NCI-H1417 treated with DMSO at 0.1 percent for 48 hours (cell line): ENCODE measurements at places on chromosomes 7 and 10.

DNA sequence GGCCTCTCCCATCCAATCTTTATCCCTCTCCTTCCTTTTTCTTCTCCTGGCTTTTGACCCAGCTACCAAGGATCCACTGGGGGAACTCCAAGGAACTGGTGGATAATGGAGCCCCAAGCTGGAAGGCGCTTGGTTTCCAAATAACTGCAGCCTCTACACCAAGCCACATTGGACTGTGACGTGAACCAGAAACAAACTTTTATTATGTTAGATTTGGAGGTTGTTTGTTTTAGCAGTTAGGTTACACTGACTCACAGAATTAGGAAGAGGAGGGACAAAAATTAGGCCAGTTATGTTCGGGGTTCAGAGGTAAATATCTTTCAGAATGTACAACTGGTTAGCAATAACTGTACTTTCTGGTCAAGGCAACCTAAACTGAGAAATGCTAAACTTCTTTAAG, 21.3 kb upstream of the ANK3 start:
- no peak for DNase-seq

- no peak for DNase-seq
Measured at GRCh38 chr10:80529604-80530003, 8.1 kb upstream of the SH2D4B start.

- DNase-seq = no peak
Measured at GRCh38 chr10:30556189-30556588, 73.4 kb downstream of the LYZL2 start.

- no peak for DNase-seq
Measured at GRCh38 chr10:37534166-37534565, 323.2 kb downstream of the ZNF248 start.

DNA sequence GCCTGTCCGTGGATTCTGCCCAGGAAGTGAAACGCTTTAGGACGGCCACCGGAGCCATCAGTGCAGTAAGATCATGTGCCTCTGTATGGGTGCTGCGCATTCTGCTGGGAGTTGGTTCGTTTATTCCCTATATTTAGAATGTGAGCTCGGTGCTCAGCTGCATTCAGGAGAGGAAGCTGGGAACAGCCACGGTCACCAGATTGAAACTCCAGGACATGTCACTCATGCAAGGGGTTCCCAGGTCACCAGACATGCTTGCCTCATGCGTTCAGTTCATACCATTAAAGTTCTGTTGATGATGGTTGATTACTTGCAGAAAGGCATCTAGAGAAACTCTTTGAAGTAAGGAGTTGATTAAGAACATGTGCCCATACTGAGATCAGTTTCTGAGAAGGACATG, 78.1 kb downstream of the TRRAP start:
- DNase-seq = no peak

GRCh38 chr10:132316133-132316532, 8.4 kb upstream of the STK32C start:
- DNase-seq = no peak

- no peak for DNase-seq
Measured at GRCh38 chr7:144842377-144842851, 6.6 kb upstream of the TPK1 start.

- DNase-seq = no peak
Measured at GRCh38 chr7:151274936-151275812, 26.7 kb upstream of the SMARCD3 start.

DNA sequence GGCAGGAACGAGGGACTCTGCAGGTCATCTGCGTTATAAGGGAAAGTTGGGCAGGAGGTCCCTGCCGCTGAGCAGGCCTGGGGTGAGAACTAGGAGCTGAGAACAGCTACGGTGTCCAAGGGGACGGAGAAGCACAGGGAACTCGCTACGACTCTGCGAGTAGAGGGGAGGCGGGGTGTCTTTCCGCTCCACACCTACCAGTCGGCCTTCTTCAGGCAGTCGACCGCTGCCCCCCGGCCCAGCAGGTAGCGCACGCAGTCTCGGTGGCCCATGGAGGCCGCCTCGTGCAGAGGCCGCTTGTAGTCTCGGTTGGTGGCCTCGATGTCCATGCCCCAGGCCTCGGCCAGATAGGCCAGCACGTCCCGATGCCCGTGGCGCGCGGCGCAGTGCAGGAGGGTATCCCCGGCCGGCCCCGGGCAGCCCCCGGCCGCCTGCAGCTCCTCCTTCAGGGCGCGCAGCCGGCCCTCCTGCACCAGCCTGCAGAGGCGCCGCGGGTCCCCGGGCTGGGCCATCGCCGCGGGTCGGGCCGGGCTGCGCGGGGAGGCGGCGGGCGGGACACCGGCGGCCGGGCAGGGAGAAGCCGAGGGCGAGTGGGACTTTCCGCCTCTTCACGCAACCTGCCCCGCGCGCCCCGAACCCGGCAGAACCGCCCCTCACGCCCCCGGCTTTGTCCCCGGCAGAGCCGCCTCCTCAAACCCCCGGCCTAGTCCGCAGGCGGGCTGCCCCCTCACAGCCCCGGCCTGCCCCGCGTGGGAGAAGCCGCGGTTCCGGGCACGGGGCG, 660 bp downstream of the ANKRD16 start:
- DNase-seq = no peak

GRCh38 chr10:63630931-63631680, 109.9 kb downstream of the REEP3 start:
- no peak for DNase-seq

DNA sequence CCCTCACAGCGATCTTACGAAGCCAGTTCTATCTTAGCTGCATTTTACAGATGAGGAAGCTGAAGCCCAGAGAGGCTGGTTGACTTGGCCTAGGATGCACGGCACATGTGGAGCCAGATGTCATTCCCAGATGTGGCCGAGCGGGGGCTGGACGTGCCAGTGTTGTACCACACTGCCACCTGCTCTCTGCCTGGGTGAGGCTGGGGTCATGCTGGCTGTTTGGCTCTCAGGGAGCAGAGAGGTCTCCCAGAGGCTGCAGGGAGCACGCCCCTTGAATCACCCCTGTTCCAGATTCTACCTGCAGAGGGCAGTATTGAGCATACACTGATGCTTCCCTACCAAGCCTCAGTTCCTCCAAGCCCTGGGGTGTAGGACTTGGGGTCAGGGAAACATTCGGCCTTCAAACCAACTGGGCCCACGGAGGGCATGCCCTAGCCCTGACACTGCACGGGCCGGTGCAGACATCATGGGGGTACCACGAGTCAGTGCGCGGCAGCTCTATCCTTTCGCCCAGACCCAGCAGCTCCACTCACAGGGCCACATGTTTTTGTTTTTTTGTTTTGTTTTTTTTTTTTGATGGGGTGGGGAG, 3.8 kb upstream of the GTF2IRD1 start:
- no peak for DNase-seq

GRCh38 chr7:56105508-56105907, 768 bp downstream of the CHCHD2 start:
- peak; percentile 11 for DNase-seq

DNA sequence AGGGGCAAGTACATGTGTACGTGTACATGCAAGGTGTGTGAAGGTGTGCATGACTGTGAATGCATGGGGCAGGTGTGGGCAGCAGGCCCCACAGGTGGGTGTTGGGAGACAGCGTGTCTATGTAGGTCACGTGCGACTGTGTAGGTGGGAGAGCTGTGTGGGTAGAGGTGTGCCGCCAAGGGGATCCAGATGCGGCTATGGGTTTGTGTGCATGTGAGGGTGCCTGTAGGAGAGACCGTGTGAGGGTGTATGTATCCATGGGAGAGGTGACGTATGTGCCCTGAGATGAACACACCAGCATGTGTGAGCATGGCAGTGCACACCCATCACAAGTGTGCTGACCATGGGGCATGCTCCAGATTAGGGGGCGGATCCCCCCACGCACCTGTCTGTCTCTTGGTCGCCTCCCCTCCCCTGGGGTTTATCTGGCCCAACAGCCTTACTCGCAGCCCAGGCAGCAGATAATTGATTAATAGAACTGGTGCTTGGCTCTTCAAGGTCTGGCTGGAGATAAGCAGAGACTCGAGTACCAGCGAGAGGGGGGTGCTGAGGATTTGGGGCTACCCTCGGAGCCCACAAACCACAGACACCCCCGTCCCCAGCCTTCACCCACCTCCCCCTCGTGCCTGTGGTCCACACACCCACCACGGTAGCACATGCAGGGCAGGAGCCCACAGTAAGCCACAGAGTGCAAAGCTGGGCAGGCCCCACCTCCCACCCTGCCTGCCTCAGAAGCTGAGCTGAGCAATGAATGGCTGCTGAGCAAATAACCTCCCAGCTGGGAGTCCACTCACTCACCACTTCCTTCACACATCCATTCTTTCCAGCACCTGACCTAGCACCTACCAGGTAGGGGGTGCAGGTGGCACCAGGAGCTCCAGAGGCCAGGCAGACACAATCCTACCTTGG, 41.4 kb upstream of the ZMIZ1 start:
- DNase-seq = peak; percentile 31

GRCh38 chr7:148698397-148699023, at the start of gene CUL1:
TSS of gene CUL1 (plus strand) at chr7:148698903. CDS start at chr7:148730123, 31,220 bp downstream.
- DNase-seq = no peak

DNA sequence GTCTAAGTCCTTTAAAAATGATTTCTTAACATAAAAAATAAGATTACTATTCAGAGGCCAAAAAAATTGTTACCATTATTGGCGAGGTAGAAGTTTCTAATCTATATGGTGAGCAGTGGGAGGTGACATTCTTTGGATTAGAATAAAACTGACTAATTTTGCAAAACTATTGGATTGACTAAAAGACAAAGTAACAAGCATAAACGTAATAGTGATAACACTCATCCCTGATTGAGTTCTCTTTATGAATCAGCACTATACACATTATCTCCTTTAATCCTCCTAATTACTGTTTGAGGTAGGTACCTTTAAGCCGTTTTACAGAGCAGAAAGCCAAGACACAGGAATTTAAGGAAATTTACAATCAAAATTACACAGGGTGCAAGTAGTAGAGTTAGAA, 139.2 kb upstream of the NRP1 start:
- DNase-seq = no peak

DNA sequence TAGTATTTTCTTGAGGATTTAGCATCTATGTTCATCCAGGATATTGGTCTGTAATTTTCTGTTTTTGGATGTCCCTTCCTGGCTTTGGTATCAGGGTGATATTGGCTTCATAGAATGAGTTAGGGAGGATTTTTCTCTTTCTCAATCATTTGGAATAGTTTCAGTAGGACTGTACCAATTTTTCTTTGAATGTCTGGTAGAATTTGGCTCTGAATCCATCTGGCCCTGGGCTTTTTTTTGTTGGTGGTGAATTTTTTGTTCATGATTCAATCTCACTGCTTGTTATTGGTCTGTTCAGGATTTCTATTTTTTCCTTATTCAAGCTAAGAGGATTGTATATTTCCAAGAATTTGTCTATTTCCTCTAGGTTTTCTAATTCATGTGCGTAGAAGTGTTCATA, 192.7 kb downstream of the KIF20B start:
- no peak for DNase-seq

GRCh38 chr7:70132852-70133690, 534.8 kb downstream of the AUTS2 start:
- DNase-seq = no peak

- DNase-seq = no peak
Measured at GRCh38 chr7:21462081-21462480, 34.2 kb downstream of the SP4 start.

DNA sequence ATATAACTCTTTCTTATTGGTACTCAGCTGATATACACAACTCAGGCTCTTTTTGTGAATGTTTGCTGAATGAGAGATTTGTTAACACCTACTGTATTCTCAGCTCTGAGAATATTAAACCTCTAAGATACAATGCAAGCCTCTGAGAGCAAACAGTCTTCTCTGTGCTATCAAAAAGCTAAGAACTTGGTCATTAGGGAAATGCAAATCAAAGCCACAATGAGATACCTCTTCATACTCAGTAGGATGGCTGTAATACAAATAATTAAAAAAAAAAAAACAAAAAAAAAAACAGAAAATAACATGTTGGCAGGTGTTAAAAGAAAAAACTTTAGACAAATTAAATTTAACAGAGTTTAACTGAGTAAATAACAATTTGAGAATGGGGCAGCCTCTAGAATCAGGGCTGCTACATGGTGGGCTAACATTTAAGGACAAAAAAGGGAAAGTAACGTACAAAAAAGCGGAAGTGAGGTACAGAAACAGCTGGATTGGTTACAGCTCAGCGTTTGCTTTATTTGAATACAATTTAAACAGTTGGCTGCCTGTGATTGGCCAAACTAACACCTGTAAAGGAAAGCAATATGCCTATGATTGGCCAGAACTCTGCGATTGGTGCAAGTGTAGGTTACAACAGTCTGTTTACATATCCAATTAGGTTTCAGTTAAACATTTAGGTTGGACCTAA, 14.8 kb upstream of the MTURN start:
- DNase-seq = no peak

GRCh38 chr7:138556771-138557484, 96.9 kb downstream of the TRIM24 start:
- no peak for DNase-seq

- no peak for DNase-seq
Measured at GRCh38 chr10:62811159-62811875, 4.8 kb downstream of the EGR2 start.

DNA sequence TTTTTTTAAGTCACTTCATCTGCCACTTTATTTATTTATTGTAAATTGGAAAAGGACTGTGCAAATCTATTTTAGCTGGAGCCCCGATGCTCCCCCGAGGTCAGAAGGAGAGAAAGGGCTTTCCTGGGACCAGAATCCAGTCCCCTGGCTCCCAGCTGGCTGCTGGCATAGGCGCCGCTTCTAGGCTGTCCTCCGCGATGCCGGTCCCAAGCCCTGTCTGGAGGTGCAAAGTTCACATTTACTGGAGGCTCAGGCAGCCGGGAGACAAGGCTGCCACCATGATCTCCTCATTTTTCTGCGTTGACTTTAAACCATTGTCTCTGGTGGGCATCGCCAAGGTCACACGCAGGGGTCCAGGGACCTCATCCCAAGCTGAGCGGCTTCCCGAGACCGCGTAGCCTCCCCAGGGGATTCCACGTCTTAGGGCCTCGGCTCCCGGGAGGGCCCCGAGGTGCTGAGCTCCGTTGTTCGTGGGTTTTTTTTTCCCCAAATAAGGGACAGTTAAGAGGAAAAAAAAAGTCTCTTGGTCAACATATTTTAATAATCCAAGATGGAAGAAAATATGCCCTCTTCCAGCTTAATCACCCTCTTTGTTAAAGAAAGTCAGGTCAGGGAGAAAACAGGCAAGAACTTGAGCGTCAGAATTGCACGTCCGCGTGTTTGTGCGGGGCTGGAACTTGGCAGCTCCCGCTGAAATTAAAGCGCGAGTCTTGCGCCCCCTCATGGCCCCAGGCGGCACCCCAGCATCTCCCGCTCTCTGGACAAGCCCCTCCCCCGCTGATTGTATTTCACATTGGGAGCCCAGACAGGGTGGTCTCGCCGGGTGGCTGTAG, 11.9 kb downstream of the RGR start:
- no peak for DNase-seq

DNA sequence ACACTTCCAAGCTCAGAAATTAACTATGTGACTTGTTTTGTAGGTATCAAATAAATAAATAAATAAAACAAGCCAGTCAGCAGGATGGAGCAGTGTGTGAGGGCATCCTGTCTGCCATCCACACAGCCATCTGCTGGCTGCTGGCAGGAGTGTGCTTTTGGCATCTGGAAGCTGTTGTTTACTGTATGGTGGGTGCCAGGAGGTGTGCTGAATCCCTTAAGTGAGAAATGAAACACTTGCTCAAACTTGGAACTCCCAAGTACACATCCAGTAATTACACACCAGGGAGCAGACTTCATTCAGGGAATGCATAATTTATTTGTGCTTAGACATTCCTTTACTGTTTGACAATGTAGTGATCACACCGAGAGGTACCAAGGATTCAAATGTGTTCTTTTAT, 16.9 kb upstream of the TAX1BP1 start:
- no peak for DNase-seq

- DNase-seq = no peak
Measured at GRCh38 chr10:63267414-63268148, 134.5 kb downstream of the NRBF2 start.

- no peak for DNase-seq
Measured at GRCh38 chr10:13953371-13953770, 366.6 kb downstream of the PRPF18 start.

GRCh38 chr7:150570556-150571465, 3.6 kb downstream of the GIMAP4 start:
- no peak for DNase-seq
